ENCODE measurements at places on chromosomes 12 and 14.

DNA sequence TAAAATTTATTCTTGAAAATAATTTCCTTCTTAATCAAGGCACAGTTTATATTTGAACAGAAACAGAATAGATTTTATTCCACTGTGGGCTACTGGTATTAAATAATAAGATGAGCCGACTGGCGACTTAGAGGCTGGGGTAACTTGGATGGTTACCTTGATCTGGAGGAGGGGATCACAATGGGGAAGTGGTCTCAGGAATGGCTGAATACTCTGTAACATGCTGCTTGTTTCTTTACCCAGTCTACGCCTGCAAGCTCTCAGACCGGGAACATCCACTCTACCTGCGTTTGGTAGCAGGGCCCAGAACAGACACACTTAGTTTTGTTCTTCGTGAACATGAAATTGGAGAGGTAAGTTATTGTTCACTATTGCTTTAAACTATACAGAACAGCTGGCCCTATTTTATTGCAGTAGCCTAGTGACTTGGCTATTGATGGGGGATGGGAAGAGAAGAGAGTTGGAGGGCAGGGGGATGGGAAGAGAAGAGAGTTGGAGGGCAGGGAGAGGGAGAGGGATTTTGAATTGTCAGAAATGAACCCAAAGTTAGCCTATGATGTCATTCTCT, 67.9 kb downstream of the GNS start:
- no peak for DNase-seq

DNA sequence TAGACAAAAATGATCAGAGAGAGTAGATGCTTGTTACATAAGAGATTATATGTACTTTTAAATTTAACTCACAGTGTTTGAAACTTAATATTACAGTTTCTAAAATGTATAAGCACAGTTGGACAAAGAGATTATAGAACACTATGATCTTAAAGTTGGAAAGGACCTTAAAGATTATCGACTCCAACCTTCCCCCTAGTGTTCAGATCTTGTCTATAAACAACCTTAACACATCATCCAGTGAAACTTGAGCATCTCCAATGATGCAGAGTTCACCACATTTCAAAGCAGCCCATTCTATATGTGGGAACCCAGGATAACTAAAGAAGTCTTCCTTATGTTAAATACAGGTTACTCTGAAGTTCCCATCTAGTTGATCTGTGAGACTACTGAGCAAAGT, 480.8 kb downstream of the RMST start:
- no peak for DNase-seq

GRCh38 chr12:7096006-7096932, 4.0 kb upstream of the C1R start:
- DNase-seq = peak; percentile 54

- DNase-seq = no peak
Measured at GRCh38 chr12:121741743-121742142, 29.2 kb downstream of the TMEM120B start.

DNA sequence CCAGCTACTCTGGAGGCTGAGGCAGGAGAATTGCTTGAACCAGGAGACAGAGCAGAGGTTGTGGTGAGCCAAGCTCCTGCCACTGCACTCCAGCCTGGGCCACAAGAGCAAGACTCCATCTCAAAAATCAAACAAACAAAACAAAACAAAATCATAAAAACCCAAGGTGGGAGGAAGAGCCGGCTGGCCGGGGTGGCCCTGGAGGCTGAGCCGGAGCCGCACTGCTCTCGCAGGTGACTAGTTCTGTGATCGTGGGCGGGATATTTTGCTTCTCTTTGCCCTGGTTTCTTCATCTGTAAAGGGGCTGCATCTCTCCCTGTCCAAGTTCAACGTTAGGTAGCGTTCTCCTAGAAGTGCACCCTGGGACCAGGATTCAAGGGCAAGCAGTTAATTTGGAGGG, 73.4 kb downstream of the KIF26A start:
- no peak for DNase-seq

- DNase-seq = no peak
Measured at GRCh38 chr12:3770891-3771290, 18.0 kb upstream of the CRACR2A start.

DNA sequence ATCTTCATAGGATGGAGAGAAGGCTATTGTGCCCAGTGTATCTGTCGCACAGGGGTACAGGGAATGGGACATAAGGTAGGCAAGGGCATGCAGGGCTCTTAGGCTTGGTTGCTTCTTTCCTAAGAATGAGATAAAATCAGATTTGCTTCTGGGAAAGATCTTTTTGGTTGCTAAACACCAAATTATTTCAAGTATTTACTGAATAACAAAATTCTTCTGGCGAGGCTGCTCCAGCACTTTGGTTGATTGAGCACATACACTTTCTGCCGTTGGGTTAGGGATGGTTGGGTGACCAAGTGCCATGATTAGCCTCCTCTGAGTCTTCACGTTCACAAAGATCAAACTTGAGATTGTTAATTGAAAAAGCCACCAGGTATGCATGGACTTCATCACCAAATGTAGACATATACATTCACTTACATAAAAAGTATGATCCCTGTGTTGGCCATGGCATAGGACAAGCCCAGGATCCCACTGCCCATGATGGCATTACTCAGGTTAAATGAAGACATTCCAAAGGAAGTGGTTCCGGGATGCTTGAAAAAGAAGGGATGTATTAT, 38.2 kb downstream of the SLC38A4 start:
- DNase-seq = no peak

DNA sequence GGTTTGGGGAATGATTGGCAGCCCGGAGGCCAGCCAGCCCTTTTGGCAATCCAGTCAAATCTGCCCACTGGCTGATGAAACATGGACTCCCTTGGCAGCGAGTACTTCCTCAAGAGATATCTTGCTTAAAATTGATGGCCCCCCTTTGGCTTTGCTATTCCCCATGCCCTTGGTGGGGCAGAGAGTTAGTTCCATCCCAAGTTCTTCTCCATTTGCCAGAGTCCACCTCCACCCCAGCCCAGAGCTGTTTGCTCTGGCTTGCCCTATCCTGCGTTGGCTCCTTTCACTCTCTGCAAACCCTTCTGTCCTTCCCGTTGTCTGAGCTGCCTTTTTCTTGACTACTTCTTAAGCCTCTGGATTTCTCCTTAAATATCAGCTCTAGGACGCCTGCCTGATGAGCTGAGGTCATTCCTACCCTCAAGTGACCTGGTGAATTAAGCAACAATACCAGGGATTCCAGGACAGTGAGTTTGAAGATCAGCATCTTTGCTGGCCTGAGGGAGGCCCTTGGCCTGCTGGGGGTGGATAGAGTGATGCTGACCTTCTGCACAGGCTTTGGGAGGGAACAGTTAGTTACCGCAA, 212.0 kb downstream of the CACNA1C start:
- DNase-seq = no peak

GRCh38 chr12:48038085-48038484, 33.8 kb upstream of the COL2A1 start:
- no peak for DNase-seq

GRCh38 chr12:1928439-1929121, 10.1 kb upstream of the CACNA2D4 start:
- DNase-seq = peak; percentile 67

- DNase-seq = no peak
Measured at GRCh38 chr12:29191267-29191850, 42.3 kb downstream of the FAR2 start.

GRCh38 chr14:91415794-91416743, 1.6 kb downstream of the CCDC88C start:
- DNase-seq = no peak

GRCh38 chr14:67644428-67644827, 24.7 kb downstream of the ARG2 start:
- DNase-seq = no peak

DNA sequence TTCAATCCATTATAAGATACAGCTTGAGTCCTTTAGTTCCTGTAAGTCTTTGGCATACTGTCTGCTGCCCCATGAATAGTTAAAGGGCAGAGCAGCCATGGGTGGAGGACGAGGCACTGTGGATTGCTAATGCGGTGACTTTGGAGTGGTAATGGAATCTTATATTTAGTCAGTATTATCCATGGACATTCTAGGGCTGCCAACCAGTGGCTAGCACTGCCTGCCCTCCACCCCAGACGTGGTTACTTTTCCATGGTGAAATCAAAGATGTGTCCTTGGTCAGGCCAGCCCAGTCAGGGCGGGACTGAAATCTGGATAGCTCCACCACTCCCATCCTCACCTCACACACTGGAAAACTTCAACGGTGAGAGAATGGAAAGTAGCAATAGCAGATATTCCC, 2.3 kb downstream of the TTC9 start:
- no peak for DNase-seq

- DNase-seq = no peak
Measured at GRCh38 chr12:14937689-14938088, 648 bp downstream of the ERP27 start.

DNA sequence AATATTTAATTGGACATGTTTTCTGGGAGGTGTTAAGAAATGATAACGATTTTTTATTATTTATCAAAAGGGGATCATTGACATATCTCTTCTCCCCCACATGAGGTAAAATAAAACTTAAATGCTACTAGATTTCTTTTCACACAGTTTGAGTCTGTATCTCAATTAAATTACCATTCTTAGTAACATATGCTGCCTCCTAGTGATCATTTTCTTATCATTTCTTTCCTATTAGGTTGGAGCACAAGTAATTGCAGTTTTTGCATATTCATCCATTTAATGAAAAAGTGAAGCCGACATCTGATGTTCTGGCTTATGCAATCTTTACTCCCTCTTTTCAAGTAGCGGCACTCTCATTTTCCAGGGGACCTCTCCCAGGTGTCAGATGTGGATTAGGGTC, 24.9 kb downstream of the PUS7L start:
- DNase-seq = no peak

GRCh38 chr12:5305425-5305824, 126.5 kb upstream of the NTF3 start:
- DNase-seq = no peak

DNA sequence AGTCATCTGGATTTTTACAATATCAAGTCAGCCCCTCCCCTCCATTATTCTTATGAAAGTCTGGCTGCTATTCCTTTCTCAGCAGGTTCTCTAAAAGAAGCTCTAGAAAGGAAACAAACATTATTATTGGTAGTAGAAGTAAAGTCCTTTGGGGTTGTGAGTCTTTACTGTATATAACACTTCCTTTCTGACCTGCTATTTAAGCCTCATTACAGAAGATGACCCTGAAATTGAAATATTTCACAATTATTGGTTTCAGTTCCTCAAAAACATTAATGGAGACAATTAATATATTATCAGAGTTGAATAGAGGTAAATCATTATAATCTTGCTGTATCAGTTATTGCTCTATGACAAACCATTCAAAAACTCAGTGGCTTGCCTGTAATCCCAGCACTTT, 19.3 kb downstream of the PLEKHA5 start:
- DNase-seq = no peak

DNA sequence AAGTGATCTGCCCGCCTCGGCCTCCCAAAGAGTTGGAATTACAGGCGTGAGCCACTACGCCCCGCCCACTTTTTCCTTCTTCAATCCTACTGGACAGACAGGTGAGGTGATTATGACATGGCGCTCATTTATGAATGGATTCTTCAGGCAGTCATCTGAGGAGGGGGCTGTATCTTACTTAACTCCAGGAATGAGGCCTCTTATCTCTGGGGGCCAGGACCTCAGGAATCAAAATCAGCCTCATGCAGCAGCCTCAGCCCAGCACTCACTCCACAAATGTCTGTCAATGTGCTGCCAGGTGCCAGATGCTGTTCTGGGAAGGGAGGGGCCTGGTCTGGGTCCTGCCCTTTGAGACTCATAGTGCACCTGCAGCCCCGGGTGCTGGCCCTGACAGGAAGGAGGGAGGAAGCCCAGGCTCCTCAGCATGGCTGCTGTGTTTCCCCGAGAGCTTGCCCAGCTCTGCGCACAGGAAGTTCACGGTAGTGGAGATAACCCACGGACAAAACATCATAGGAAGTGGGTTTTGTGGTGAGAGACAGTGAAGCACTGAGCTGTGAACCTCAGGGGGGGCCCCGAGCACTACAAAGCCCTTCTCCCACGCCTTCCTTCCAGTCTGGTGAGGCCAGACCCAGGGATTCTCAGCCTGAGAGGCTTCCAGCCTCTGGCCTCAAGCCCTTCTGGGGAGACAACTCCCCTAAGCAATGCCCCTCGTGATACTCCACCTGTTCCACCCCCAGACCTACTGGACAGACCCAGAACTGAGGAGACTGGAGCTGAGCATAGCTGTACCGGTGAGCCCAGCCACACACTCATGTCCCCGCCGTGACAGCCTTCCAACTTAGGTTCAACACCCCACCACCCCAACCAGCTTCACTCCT, 22.3 kb downstream of the GALNT6 start:
- no peak for DNase-seq

DNA sequence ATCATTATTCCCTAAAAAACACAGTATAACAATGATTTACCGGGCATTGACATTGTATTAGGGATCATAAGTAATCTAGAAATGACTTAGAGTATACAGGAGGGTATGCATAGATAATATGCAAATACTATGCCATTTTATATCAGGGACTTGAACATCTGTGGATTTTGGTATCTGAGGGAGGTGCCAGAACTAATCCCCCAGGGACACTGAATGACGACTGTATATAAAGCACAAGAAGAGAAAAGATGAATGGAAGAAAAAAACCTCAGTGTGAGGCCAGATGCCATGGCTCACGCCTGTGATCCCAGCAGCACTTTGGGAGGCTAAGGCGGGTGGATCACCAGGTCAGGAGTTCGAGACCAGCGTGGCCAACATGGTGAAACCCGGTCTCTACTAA, 25.5 kb upstream of the COX6A1 start:
- DNase-seq = no peak

DNA sequence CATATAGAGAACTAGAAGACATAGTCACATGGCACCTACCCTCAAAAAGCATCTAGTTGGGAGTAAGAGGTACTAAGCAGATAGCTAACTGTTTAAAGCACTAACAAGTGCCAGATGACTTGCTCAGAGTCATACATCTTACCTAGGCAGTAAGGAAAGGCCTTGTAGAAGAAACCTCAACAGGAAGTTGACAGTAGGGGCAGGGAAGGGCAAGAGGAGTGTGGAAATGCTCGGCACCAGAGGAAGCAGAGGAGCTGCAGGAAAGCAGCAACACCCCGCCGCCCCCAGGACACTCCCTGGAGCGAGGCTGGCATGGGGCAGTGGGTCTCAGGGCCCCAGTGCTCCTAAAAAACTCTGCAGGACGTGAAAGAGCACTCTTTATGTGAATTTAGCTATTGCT, 92.9 kb downstream of the PPP2R5C start:
- no peak for DNase-seq

- DNase-seq = no peak
Measured at GRCh38 chr12:3723916-3724805, 28.7 kb downstream of the CRACR2A start.

GRCh38 chr12:88371416-88372183, 208.7 kb downstream of the KITLG start:
- peak; percentile 75 for DNase-seq
